ENCODE measurements at places on chromosomes 5 and 9.

GRCh38 chr5:142364251-142365145, 39.7 kb upstream of the SPRY4 start:
- peak; percentile 81 for DNase-seq

GRCh38 chr5:24555229-24555628, 89.5 kb downstream of the CDH10 start:
- no peak for DNase-seq

DNA sequence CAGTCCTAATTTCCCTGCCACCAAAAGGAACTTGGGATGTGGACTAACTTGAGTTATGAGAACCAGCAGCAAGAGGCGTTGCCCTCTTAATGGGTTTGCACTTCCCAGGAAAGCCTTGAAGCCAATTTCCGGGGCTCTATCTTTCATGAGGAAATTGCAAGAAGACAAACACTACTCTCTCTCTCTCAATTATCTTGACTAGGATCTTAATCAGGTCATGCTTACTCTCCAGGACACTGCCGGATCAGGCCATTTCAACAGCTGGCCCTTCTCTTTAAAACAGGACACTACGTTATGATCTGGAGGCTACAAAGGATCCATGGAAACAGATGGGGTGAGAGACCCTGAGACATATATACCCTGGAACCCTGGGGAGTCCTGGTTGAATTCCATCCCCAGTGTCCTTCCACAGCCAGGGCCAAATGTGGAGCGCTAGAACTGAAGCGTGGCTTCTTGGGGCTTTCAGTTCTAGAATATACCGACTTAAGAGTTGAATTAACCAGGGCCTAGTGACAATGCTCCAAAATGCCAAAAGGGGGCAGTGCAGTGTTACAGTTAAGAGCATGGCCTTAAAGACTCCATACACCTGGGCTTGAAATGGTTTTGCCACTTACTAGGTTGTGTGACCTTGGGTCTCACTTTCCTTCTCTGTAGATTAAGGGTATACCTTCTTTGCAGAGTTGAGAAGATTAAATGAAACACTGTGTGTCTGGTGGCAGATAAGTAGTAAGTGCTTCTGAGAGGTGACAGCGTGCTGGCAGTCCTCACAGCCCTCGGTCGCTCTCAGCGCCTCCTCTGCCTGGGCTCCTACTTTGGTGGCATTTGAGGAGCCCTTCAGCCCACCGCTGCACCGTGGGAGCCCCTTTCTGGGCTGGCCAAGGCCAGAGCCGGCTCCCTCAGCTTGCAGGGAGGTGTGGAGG, 21.1 kb downstream of the FAM219A start:
- peak; percentile 79 for DNase-seq

GRCh38 chr9:114619191-114619761, 8.2 kb downstream of the TMEM268 start:
- DNase-seq = no peak

DNA sequence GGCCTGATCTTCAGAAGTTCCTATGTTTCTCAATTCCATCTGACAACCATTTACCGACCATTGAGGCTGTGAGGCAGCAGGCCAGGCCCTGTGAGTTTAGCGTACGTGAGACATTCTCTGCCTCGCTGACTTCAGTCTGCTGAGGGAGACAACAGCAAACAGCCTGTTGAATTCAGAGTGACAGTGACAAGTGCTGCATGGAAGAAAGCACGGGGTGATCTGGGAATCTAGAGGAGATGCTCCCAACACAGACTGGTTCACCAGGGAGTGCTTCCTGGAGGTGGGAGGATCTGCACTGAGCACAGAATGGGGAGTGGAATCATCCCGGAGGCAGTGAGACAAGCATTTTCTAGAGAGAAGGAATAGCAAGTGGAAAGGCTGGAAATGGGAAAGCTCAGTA, 10.0 kb upstream of the DDX41 start:
- DNase-seq = no peak

GRCh38 chr5:103444333-103445038, 118.1 kb downstream of the NUDT12 start:
- no peak for DNase-seq

DNA sequence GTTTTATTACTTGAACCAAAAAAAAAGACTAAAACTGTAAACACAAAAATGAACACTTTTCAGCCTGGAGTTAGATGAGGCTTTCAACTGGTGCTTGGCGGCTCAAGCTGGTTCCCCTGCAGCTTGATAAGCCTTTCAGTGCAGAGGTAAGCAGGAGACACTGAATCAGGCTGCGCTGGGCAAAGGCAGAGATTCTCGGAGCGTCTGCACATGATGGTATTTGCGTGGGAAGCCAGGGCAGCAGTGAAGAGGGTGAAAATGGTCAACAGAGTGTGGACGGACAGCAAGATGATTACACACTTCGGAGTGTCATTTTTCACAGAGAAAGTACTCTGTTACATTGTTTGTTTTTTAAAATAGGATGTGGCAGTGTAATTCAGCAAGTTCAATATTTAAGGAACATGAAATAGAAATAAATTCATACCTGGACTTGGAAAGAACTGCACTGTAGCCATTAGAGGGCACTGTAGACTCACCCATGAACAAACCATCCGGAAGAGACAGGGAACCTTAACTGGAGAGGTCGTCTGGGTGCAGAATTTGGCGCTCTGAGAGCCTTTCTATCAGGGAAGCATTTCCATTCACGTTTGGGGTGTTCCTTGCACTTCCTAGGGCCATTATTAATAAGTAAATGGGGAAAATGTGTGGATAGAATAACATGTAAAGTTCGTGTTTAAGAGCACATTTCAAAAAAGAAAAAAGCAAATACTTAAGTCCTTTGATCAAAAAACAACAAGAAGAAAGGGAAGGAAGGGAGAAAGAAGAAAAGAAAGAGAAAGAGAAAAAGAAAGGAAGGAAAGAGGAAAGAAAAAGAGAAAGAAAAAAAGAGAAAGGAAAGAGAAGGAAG, 69.8 kb downstream of the ICE1 start:
- peak; percentile 52 for DNase-seq

GRCh38 chr9:87271696-87272477, 225.8 kb upstream of the DAPK1 start:
- no peak for DNase-seq

DNA sequence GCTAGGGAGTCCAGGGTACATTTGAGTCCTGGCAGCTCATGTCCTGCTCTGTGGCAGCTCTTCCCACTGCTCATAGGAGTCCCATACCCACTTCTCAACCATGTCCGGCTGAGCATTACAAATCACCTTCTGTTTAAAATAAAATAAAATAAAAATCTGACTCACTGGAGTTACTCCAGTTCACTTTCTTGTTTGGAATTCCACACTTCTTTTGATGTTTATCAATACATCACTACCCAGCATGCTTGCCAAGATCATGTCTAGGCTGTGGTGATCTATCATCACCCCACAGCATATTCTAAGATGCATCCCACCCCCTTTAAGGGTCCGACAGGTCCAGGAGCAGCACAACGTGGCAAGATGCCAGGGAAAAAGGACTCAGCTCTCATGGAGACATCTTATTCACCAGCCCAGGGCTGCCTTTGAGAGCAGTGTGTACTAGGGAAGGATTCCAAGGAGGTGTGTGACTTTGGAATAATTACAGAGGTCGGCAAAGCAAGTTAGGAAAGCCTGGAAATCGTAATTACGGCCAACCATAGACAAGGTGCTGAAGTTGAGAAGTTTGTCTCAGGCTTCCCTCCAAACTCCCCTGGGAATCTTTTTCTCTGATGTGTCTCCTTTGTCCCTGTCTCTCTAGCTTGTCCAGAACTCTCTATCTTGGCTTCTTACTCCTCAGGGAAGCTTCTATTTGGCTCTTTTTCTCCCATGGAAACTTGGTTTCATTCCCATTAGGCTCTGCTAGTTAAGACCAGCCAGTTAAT, 111.4 kb upstream of the SLC1A3 start:
- no peak for DNase-seq

DNA sequence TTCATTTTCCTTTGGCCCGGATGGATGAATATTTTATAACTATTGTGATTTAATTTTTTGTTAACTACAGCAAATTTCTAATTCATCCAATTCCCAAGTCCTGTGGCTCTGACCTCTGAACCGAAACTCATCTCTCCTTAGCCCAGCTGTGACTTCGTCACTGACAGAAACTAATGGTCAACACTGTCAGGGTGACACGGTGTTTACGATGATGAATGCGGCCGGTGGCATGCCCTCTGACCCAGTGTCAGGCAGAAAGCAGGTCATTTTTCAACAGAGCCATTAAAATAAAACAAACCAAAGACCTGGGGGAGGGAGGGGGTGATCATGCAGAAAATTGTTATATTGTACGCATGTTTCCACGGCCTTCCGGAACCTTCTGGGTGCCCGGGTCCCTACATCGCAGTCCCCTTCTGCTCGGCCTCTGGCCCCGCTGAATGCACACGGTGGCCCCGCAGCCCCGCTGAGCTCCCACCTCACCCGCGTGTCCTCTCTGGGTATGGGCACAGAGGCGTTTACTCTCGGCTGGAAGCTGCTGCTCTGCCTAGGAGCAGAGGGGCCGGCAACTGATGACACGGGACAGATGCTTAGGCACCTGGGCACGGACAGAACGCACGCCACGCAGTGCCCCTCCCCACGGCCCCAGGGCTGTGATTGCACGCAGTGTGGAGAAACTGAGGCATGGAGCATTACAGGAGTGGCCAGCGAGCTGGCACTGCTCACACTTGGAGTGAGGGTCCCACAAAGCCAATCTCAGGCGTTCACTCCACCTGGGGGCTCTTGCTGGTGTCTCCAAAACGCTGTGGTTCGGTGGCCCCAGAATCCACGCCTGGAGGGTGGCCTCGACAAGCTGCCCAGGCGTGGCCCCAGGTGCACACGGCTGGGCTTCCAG, 8.1 kb downstream of the CCDC187 start:
- DNase-seq = no peak

- DNase-seq = no peak
Measured at GRCh38 chr5:6446626-6447309, 1.9 kb upstream of the UBE2QL1 start.

DNA sequence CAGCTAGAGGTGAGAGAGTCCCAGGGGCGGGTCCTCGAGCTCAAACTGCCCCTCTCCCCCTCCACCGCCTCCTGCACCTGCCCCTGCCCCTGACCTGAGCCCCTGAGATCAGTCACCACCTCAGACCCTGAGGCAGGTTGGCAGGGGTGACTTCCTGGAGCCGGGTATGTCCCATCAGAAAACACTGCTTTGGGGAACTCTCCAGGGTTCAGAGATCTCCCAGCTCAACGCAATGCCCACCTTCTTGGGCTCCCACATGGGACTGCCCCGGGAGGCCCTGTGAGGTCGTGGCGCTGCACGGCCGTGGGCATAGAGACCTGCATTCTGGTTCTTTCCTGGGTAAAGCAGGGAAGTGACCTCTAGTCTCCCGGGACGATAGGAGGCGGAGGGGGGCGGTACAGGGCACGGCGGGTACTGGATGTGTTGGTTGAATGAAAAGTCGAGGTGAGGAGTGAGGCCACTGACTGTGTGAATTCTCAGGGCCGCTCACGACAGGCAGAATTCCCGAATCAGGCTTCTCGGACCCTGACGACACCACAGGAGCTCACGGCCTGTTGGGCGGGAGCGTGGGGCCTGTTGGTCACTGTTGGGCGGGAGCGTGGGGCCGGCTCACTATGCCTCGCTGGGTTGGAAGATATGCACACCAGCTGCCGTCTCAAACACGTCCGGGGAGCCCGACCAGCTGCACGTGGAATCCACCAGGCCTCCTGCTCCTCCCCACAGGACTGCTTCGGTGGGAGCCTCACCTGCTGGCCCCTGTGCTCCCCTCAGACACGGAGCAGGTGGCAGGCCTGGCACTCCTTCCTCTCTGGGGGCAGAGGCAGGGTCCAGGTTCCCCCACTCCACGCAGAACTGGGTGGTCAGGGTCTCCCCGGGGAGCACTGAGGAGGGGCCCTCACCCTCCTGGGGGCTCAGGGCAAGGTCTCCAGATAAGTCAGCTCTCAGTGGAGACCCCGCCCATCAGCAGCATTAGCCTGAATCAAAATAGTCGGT, 178.0 kb upstream of the PPP1R26 start:
- no peak for DNase-seq

DNA sequence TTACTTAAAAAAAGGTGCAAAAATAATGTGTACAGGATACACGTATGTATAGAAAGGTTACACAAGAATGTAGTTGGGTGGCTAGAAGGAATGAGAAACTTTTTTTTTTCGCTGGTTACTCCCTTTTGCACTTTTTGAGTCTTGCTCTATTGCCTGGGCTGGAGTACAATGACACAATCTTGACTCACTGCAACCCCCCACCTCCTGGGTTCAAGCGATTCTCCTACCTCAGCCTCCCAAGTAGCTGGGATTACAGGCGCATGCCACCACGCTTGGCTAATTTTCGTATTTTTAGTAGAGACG, 15.8 kb downstream of the FBXW11 start:
- DNase-seq = no peak

DNA sequence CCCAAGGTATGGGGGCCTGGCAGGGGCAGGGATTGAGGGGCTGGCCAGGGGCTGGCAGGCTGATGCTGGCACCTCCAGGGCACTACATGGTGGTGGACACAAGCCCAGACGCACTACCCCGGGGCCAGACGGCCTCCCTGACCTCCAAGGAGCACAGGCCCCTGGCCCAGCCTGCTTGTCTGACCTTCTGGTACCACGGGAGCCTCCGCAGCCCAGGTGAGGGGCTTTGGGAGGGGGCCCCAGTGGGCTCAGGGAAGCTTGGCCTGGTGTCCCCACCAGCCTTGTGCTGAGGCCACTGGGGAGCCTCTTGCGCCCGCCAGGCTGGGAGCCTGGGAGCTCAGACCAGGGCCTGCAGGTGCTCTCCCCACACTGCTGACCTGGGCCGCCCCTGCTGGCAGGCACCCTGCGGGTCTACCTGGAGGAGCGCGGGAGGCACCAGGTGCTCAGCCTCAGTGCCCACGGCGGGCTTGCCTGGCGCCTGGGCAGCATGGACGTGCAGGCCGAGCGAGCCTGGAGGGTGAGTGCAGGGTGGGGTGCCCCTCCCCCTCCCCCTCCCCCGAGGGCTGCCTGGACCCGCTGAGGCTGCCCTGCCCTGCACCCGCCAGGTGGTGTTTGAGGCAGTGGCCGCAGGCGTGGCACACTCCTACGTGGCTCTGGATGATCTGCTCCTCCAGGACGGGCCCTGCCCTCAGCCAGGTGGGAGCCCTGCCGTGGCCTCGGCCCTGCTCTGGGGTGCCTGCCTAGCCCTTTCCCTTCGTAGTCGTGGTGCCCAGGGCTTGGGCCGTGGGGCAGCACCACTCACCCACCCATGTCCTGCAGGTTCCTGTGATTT, 5.7 kb downstream of the MAMDC4 start:
- no peak for DNase-seq

GRCh38 chr5:136205061-136205702, 12.2 kb upstream of the SMIM32 start:
- DNase-seq = no peak

DNA sequence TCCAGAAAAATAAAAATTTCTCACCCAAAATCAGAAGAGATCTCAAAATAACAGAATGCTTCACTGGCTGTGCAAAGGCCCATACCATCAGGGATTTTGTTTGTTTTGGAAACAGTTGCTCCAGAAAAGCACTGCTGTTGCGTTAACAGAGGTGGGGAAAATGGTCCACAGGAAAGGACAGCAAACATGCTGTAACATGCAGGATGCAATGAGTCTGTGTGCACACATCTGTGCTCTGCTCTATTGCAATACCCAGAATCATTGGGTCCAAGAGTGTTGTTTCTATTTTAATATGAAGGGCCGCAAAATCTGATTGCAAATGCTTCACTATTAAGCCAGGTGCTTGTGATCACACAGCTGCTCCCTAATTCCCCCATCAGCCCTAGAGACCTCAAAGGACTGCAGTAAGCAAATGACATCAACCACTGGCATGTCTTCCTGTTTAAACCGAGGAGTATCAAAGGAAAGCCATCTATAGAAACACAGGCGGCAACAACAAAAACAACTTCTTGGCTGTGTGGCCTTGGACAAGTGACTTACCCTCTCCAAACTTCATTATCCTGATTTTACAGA, 141.0 kb downstream of the DCP2 start:
- DNase-seq = no peak

GRCh38 chr9:95516734-95517558, at the start of gene PTCH1:
Gene PTCH1, minus strand, starts transcription at chr9:95516971.
- DNase-seq = no peak

- no peak for DNase-seq
Measured at GRCh38 chr9:127780126-127780885, 1.8 kb upstream of the SH2D3C start.
